Common myeloid progenitor, CD34-positive (primary cell): ENCODE measurements at places on chromosomes 6 and 20.

DNA sequence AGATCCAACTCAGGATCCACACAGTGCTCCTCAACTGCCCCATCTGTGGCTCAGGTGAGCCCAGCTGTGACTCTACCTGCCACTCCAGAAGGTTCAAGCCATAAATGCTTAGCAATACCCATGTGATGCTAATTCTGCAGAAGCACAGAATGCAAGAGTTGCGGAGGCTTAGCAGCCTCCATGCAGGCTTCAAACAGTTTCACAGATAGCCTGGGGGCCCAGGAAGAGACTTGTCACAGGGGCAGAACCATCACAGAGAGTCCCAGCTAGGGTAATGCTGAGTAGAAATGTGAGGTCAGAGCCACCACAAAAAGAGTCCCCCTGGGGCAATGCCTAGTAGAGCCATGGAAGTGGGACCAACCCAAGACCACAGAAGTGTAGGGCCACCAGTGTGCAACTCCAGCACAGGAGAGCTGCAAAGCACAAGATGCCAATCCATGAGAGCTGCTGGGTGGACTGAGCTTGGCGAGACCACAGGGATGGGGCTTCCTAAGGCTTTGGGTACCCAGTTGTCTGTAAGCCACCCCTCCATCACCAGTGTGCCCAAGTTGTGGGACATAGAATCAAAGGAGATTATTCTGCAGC lies 283.9 kb downstream of the UBE3D start:
- no peak for DNase-seq

- DNase-seq = no peak
These were observed 186.7 kb downstream of the RPS12 start for GRCh38 chr6:133001040-133001565.

DNA sequence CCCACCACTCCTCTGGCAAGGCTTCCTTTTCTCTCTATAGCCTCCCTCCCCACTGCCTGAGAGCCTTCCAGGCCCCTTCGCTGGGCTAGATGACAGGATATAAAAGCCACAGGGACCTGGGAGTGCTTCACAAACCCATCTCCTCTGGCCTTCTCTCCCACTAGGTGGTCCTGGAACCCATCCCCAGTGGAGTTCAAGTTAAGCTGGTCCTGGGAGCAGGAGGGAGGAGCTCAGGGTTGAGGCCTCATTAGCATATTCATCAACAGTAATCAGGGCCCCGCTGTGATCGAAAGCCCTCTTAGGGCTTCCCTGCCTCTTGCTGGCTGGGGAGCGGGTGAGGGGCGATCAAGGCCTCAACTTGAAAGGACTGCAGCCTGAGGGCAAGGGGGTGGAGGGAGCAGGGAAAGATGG lies 9.1 kb downstream of the EBF4 start:
- no peak for DNase-seq

GRCh38 chr6:47788498-47788884 lies 6.7 kb downstream of the OPN5 start:
- peak; percentile 22 for DNase-seq

GRCh38 chr20:4066551-4066950 lies 51.2 kb upstream of the RNF24 start:
- DNase-seq = no peak

- no peak for DNase-seq
These were observed 29.5 kb downstream of the TRMT11 start for GRCh38 chr6:126015863-126016262.

DNA sequence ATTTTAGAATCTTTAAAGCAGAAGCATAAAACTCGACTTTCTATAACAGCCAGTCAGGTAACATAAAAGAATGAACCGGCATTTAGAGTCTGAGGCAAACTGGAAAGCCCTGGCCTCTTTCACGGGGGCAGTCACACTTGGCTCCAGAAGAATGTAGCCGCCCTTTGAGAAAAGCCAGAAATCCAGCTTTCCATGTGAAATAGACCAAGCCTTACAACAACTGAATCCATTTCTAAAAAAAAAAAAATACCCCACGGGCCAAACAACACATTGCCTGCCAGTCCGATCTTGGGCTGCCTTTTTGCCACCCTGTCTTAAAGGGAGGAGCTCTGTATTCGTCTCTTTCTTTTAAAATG lies 252.9 kb upstream of the TAB2 start:
- no peak for DNase-seq

- no peak for DNase-seq
These were observed 124.7 kb upstream of the MARCKS start for GRCh38 chr6:113732384-113732966.
